ENCODE measurements at places on chromosomes 4 and X. TPM values are rescaled to one million over a fixed set of nuclear protein-coding genes. Genes with fewer than 3 reads are reported as not detected.

Gene RNF212
- 9.1 TPM for total RNA-seq

Gene ABCB7
- total RNA-seq, result 17.4 TPM

Gene SYP
- total RNA-seq, result 1.4 TPM

Gene CENPI
- 5.7 TPM for total RNA-seq

Gene GPR173
- 8.5 TPM for total RNA-seq

Gene ADRA2C
- total RNA-seq, result 0.99 TPM

All from chondrocyte (in vitro differentiated cells).